ENCODE measurements at places on chromosomes 1 and 21.

DNA sequence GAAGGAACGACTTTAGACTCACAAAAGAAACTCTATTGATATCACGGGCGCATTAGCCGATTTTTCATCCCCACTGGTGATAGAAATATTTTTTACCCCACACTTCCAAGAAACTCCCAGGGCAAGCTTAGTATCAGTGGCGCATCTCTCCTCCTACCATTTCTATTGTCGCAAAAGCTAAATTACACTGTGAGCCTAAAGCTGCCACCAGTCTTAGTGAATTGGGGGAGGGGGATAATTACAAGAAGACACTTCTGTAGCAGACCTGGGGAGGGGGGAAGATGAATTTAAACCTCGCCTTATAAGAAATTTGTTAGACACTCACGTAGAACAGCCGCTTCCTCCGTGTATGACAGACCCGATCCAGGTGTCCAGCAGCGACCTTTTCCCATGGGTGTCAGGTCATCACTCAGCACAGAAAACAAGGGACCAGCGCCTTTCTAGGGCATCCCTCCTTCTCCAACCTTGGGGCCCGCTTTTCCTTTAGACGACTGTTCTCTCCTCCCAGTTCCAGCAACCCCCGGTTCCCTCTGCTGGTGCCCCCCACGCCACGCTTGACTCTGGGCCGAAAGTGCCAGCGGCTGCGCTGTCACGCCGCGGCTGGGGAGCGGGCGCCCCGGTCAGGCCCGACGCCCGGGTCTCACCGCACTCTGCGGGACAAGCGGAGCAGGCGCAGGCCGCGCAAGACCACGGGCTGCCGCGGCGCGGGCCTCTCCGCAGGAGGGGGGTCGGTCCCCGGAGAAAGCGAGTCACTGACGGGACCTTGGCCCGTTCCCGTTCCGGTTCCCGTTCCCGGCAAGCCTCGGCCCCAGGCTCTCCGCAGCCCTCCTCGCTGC, 821 bp downstream of the PHC2 start:
- peak; percentile 22 for DNase-seq

- DNase-seq = no peak
Observed at GRCh38 chr1:9093581-9093980, 24.1 kb upstream of the SLC2A5 start.

GRCh38 chr1:29508458-29509107, 272.3 kb downstream of the PTPRU start:
- no peak for DNase-seq

DNA sequence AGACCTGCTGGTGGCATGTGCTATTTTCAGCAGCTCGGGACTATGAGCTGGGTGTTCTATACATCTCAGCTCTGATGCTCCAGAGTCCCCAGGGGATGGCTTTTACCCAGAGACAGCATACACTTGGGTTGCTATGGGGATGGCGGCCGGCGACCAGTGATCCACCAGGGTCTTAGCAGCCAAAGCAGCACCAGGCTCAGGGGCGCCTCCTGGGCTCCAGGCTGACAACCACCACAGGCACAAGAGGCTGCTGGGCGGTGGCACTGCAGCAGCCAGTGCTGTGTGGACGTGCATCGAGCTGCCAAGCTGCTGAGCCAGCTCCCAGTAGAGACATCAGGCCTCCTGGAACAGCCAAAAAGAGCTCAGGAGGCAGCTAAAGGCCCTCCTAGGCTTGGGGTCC, 37.6 kb upstream of the CLSTN1 start:
- DNase-seq = no peak

GRCh38 chr1:50416553-50417453, 6.4 kb downstream of the DMRTA2 start:
- DNase-seq = no peak

- no peak for DNase-seq
Observed at GRCh38 chr1:7252411-7253117, 467.3 kb downstream of the CAMTA1 start.

- no peak for DNase-seq
Observed at GRCh38 chr1:92820551-92820950, 11.3 kb upstream of the RPL5 start.

DNA sequence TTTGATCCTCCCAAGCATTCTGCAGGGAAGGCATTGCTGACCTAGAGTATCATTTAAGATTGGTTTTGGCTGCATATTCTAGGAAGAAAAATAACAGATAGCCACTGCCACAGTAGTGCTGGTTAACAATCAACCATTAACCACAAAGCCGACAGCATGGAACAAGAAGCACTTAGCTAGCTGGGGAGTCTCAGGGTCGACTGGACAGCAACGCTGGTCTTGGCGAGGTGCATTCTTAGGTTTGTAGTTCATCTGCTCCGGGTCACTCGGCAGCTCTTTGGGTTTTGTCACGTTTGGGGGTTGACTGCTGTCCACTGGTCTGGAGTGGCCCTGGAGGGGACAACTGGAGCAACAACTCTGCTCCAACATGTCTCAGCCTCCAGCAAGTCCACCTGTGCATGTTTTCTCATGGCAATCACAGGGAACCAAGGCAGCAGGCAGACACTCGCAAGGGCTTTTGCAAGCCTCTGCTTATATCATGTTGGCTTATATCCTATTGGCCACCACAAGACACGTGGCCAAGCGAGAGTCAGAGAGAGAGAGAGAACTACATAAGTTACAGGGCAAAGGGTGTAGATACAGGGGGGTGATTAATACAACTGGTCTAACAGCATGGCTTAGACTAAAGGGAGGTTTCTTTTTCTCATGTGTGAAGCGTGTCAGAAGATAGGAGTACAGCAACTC, 99.5 kb downstream of the LACTBL1 start:
- no peak for DNase-seq

- no peak for DNase-seq
Observed at GRCh38 chr1:116091083-116091482, 20.1 kb upstream of the MAB21L3 start.

DNA sequence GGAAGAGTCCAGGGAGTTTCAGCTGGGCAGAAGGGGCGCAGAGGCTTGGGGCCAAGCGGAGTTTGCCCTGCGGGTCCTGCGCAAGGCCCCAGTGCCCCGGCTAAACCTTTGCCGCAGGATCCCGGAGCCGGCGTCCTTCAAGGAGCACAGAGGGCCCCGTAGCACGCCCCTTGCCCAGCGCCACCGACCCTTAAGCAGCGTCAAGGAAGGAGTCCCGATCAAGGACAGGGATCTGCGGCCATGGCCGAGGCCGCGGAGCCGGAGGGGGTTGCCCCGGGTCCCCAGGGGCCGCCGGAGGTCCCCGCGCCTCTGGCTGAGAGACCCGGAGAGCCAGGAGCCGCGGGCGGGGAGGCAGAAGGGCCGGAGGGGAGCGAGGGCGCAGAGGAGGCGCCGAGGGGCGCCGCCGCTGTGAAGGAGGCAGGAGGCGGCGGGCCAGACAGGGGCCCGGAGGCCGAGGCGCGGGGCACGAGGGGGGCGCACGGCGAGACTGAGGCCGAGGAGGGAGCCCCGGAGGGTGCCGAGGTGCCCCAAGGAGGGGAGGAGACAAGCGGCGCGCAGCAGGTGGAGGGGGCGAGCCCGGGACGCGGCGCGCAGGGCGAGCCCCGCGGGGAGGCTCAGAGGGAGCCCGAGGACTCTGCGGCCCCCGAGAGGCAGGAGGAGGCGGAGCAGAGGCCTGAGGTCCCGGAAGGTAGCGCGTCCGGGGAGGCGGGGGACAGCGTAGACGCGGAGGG, 520 bp downstream of the CLIC6 start:
- peak; percentile 24 for DNase-seq

- no peak for DNase-seq
Observed at GRCh38 chr1:13756557-13757315, 56.7 kb downstream of the PRDM2 start.

- DNase-seq = no peak
Observed at GRCh38 chr1:227156520-227156919, 161.8 kb downstream of the CDC42BPA start.

GRCh38 chr1:159977364-159978106, 23.5 kb upstream of the SLAMF9 start:
- DNase-seq = no peak

GRCh38 chr1:225846331-225847310, 35.6 kb downstream of the TMEM63A start:
- DNase-seq = no peak

- DNase-seq = no peak
Observed at GRCh38 chr1:162868972-162869371, 8.0 kb upstream of the CCDC190 start.

DNA sequence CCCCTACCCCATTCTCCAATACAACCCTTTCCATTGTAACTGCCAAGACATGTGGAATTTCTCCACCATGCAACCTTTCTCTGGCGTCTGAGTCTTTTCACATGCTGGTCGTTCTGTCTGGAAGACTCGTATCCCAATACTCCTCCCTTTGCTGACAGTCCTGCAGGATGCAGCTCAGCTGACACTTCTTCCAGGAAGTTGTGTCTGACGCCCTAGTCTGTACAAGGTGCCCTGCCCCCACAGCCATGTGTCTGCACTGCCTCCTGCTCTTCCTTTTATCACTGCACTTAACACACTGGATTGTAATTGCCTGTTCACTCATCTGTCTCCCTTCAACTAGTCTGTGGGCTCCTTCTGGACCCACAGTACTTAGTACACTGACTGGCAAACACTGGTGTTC, 188.0 kb downstream of the LMX1A start:
- DNase-seq = no peak

DNA sequence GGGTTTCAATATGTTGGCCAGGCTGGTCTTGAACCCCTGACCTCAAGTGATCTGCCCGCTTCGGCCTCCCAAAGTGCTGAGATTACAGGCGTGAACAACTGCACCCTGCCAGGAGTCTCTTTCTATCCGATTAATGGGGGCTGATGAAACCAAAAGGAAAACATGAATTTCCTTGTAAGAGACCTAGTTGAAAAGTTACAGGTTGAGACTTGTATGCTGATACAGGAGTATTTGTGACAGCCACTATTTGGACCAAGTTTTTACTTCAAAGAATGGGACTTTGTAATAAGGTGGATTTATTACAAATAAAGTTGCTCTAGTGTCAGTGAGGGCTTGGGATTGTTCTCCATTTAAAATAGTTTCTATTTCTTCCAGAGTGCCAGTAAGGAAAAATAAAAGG, 43.6 kb upstream of the TMEM61 start:
- DNase-seq = no peak

- DNase-seq = no peak
Observed at GRCh38 chr1:4284976-4285375, 369.4 kb upstream of the AJAP1 start.

DNA sequence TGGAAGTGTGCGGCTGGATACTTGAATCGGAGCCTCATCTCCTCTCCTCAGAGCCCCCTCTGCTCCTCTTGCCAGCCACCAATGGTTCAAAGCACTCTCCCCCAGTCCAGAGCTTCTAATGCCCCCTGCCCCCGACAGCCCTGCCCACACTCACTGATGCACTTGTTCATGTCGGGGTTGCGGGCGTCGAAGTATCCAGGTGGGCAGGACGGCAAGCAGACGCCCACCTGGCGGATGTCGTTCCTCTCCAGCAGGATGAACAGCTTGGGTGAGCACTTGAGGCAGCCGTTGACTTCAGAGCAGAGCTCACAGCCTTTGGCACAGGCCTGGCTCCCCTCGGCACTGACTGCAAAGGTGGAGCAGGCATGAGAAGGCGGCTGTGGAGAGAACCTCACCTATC, 18.4 kb downstream of the RSPO1 start:
- DNase-seq = no peak

DNA sequence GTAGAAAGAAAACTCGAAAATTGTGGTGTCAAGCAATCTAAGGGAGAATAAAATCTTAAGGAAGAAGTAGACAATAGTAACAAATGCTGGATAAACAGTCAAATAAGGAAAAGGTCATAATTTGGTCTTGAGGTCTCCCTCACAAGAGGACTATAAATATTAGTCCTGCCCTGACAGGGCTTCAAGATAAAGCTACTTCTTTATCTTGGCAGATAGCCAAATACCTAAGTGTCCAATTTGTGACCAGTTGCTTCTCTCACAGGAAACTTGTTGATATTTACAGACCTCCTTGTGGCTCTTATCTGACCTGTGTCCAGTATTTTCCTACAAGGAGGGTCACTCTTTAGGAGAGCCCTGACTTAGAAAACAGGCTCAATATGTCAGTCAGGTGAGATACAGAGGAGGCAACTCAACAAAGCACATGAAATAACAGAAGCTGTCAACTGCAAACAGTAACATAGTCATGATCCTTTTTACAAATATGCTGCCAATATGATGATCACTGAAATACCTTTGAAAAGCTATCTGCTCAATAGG, 88.8 kb downstream of the TNNI3K start:
- no peak for DNase-seq

DNA sequence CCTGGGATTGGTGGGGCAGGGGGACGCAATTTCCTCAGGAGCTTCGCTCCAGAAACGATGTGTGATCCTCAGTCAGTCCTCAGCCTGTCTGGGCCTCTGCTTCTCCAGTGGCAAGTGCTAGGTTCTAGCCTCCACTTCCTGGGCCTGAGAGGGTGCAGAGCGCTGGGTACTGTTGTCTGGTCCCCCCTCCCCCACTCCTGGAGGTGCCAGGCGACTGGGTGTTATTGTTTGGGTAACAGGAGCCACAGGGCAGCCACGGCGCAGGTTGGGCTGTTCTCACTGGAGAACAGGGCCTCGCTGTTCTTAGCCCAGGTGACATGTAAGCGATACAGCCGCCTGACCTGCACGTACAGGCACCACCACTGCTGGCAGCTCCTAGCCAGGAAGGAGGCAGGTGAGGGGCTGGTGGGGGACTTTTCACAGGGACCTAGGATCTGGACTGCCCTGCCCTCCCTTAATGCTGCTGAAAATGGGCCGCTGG, 2.1 kb downstream of the RPS6KA1 start:
- no peak for DNase-seq

DNA sequence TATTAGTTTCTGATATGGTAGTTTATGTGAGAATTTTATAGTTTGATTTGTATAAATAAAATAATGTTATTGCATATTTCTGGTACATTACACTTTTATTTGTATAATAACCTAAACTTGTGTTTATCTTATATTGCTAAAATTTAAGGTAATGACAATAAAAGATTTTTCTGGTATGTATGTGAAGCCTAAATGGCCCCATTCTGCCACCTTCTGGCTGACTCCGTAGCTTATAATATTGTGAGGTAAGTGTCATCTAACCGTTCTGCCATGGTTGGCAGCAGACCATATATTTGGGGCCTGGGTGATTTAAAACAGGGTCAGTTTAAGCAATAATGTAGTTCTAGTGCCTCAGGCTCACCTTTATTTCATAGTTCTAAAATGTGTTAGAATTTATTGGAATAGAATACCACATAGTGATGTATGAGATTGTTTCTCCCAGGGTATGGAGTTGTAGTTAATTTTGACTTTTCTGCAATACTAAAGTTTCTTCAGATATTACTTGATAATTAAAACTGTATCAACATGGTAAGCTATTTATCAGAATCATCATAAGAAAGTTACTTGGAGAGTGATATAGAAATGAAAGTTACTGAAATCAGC, 21.2 kb upstream of the PRKACB start:
- peak; percentile 56 for DNase-seq

- DNase-seq = no peak
Observed at GRCh38 chr1:1429671-1430073, 5.8 kb upstream of the VWA1 start.

- peak; percentile 57 for DNase-seq
Observed at GRCh38 chr1:16905110-16905867, 9.5 kb downstream of the RNU1-2 start.

DNA sequence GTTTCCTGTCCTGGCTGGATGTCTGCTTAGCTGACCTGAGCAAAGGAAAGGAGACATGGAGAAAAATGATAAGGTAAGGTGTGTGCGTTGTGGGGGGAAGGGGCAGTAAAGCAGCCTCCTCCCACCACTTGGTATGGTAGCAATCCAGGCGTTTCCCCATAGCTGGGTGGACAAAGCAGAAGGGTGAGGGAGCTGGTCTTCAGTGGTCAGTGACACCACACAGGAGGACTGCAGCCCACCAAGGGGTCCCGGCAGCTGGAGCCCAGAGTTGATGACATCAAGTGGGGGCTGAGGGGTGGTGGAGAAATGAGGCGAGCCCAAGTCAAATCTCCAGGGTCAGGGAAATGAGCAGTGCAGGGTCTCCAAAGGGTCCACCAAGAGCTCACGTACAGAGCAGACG, 69.3 kb upstream of the LRRN2 start:
- DNase-seq = no peak
